ENCODE measurements at places on chromosomes 1 and 21.
A peak's percentile ranks its signal among the peaks of the same experiment; 100 is the strongest.

DNA sequence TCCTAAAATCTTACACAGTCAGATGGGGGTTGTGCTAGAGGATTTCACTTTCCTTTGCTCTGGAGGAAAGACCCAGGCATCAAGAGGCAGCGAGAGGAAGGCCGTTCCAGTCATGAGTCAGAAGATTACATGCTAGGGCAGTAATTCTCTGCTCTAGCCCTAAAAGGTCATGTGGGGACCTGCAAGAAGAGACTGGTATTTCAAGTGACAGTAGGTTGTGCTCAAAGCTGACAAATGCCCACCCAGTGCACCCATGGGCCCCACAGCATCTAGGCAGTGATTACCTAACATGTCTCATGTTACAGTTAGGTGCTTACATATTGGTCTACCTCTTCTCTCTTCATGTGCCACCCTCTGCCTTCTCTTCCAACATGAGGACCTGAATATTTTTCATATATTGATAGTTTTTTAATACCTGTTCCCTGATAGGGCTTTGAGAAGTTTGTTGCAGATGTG is 99.7 kb upstream of the BEND5 start:
- DNase-seq = peak; percentile 60

- DNase-seq = no peak
Observed at GRCh38 chr1:55707196-55707595, 492.0 kb upstream of the USP24 start.

DNA sequence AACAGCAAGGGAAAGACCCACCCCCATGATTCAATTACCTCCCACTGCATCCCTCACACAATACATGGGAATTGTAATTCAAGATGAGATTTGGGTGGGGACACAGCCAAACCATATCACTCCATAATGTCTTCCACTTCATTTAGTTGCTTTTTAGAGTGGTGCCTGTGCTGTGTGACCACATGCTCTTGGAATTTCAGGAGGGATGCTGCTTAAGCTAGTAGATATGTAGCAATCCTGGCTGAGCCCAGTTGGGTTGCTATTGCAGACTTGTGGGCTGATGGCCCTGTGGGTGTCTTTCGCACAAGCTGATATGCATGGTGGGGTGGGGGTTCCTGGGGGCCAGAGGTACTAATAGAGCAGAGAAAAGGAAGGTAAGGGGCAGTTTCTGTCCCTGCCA is 160.4 kb upstream of the SYT6 start:
- peak; percentile 38 for DNase-seq

- DNase-seq = no peak
Observed at GRCh38 chr1:37047542-37047941, 13.2 kb upstream of the GRIK3 start.

- no peak for DNase-seq
Observed at GRCh38 chr1:220579317-220579716, 51.4 kb downstream of the MARK1 start.

DNA sequence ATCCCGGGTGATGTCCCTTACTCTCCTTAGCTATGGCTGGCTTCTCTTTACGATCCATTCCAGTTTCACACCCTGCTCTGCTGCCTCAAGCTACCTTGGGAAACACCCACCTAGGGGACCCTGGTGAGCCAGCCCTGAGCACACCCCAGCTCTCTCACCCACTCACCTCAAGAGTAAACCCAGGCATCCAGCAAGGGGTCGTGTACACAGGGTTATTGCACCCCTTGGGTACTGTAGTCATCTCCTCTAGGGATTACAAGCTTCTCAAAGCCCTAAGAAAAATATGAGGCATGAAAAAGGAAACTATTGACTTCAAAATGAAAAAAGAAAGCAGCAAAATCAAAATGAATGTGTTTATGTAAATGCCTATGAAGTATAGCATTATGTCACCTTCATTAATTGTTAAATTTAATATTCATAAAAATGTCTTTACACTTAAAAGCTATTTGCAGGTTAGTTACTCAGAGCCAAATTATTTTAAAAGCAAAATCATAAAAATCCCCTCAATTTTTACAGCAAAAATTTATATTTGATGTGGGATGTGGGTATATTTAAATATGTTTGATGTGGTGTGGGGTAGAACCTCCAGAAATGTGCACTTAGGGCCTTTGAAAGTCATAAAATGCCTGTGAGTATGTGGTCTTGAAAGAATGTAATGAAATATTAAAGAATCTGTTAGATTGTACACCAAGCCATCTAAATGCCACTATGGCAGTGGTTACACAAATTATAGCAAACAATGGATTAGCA is 190.3 kb downstream of the C1orf94 start:
- DNase-seq = no peak

- no peak for DNase-seq
Observed at GRCh38 chr1:23449958-23450357, 25.4 kb upstream of the TCEA3 start.

DNA sequence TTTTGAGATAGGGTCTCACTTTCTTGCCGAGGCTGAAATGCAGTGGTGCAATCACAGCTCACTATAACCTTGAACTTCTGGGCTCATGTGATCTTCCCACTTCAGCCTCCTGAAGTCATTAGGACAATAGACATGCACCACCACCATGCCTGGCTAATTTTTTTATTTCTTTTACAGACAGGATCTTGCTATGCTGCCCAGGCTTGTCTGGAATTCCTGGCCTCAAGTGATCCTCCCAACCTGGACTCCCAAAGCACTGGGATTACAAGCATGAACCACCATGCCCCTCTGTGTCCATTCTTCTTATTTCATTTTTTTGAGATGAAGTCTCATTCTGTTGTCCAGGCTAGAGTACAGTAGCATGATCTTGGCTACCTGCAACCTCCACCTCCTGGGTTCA is 12.0 kb upstream of the KLHL20 start:
- no peak for DNase-seq

DNA sequence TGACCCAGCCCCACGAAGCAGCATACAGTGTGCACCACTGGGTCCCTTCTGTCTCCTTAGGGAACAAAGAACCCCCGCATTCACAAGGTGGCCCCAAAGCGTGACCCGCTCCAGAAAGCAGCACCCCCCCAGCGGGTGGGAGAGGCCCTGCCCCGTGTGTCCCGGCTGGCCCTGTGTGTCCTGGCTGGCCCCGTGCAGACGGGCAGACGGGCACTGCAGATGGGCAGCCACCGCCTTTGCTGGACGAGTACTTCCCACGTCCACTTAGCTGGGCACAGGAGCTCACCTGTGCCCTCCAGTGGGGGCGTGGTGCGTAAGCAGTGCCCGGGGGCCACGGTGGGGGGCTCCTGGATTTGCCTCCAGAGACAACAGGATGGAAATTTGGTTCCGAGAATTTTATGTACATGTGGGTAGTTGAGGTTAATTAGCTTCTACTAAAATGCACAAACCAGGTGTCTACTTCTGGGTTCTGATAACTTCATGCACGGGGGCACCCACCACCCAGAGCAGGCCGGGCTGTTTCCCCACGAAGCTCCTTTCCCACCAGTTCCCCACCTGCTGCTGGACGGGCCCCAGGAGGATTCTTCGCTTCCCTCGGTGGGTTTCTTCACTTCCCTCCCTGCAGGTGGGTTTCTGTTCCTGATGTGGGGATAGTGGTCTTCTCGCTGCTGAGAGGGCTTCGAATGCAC is 33.2 kb upstream of the SLC19A1 start:
- DNase-seq = no peak

DNA sequence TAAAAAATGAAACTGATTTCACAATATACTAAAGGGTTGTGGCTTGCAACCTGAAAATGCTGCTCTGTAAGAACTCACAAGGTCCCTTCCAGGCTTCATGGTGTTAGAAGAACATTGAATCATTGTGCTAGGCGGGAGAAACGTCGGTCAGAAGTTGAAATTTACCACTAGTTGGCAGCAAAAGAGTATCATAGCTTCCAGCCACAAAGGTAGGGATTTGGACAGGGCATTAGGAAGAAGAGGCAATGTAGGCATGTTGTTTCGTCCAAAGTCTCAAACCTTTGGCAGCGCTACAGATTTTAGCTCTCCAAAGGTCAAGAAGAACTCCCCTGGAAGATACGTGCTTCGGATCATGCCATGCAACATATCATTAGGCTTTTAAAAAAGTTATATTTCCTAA is 62.5 kb upstream of the ZP4 start:
- no peak for DNase-seq

DNA sequence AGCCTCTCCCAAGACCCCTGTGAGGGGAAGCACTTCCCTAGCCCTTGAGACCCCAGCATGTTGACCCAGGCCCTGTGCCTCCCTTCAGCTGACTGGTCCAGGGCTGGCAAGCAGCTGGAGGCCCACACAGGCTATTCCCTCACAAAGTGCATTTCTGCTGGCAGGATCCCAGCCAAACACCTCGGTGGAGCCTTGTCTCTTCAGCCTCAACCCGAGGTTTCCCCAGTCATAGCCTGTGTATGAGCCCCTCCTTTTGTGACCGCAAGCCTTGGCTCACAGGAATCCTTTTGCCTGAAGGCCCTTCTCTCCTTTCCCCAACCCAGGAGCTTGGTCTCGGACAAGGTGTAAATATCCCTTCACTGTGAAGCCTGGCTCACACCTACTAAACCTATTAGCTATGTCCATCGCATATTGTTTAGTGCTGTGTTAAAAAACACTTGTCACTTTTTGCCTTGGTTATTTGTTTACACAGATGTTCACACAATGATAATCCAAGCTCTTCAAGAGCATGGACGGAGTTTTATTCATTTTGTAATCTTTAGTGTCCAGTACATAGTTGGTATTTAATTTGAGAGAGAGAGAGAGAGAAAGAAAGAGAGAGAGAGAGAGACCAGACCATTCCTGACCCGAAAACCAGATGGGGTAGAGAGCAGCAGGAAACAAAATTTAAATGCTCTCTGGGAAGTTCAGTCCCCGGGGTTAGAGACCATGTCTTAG is 8.5 kb upstream of the CD247 start:
- DNase-seq = no peak

DNA sequence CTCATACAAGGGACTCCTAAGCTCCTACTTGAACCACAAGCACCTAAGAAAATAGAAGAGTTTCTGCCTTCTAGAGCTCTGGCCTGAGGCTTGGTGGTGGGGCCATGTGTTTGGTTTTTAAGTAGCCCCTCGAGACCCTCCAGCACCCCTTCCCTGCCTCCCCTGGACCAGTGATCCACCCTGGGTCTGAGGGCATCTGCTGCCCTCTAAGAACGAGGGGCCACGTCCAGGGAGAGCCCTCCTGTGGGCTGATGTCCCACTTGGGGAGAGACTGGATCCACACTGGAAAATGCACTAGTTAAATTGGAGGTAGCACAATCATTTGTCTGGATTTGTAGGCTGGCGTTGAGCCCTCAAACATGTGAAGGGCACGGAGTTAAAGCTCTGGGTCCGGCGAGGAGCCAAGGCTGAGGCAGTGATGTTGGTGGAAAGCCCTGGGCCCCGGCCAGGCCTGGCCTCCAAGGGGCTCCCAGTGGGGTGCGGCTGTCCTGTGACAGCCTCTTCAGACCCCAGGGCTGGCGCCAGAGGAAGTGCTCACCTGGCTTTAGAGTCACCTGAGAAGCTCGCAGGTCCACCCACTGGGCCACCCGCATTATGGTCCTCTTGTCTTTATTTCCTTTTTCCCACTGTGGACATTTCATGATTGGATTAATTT is 65.2 kb downstream of the SLC37A1 start:
- DNase-seq = no peak

DNA sequence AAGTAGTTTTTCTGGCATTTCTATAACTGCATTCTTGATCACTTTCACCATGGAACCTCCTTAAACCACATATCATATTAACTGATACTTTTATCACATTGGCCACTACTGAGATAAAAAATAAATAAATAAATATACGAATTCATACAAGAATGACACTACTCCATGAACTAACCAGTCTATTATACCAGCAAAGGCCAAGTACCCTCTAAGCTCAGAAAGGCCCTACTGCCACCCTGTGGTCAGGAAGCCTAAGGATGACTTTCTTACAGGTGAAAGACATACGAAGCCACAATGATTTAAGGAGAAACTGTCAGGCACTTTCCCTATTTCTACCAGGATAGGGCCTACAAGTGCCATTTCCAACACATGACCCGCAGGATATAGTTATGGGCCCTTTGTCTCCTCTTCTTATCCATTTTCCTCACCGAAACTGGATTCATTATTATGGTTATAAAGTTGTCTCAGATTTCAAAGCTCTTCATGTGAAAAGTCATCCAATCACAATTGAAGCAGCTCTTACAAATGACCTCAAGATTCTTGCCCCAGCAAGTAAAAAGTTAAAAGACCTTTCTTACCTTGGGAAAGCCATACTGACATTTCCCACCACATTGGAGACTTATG is 23.9 kb downstream of the DNAJC8 start:
- peak; percentile 83 for DNase-seq

DNA sequence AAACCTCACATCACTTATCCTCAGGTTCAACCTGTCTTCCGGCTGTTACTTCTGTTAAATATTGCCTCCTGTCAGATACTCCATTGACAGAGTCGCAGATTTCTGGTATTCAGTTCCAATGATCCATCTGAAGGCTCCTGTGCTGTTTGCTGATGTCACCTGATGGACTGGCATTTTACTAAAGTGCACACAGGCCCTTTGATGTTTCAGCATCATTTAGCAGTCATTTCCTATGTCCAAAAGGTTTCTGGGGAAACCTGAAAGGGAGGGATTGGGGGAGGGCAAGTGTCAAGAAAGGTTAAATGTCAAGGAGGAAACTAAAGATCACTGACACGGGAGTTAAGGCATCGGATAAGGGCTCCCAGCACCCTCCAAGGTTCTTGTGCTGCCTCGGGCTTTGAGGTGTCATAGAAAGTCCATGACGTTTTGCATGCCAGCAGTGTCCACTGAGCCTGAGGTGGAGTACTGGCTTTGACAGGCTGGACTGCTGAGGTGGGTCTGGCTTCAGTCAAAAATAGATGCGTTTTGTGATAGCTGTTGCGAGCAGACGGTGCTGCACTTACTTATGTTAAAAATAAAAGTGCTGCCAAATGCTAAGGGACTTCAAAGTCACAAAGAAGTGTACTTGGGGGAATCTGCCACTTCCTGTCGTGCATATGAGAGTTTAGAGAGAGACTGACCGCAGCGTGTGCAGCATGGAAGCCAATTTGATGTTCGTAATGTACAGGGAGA is 30.8 kb downstream of the XCL2 start:
- peak; percentile 94 for DNase-seq

GRCh38 chr1:36858553-36858952 is 175.8 kb downstream of the GRIK3 start:
- DNase-seq = no peak

GRCh38 chr1:244896550-244896949 is 32.2 kb upstream of the HNRNPU start:
- DNase-seq = no peak

DNA sequence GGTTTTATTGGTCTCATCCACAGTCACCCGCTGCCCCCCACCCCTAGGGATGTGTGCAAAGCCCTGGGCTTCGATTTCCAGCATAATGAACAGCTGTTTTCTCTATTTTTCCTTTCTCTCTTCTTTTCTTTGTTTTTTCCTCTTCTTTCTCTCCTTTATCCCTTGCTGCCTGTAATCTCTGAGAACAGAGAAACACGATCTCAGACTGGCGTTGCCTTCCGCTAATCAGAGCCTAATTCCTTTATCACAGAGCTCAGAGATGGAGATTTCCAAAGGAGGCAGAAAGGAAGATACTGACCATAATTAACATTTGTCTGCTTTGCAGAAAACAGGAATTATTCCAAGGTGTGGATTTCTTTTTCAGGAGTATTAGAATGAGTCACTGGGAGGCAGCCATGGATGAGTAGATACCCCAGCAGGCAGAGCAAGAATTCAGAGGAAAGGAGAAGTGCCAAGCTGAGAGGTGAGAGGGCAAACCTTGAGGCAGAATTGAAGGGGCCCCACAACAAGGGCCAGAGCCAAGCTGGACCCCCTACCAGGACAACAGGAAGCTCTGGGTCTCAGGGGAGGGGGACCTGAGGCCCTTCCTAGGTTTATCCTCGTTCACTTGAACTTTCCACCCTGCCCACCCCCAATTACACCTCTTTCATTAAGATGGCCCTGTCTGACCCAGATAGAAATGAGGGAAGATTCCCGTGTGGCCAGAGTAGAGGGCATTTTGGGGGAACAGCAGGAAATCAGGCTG is 33.3 kb downstream of the MATN1 start:
- no peak for DNase-seq
